Daoy (cell line): ENCODE measurements at places on chromosomes 13 and 19. TPM values are rescaled to one million over a fixed set of nuclear protein-coding genes. Genes with fewer than 3 reads are reported as not detected.

- DNase-seq = no peak
Observed at GRCh38 chr13:76414320-76414719, 471.9 kb downstream of the KCTD12 start.

DNA sequence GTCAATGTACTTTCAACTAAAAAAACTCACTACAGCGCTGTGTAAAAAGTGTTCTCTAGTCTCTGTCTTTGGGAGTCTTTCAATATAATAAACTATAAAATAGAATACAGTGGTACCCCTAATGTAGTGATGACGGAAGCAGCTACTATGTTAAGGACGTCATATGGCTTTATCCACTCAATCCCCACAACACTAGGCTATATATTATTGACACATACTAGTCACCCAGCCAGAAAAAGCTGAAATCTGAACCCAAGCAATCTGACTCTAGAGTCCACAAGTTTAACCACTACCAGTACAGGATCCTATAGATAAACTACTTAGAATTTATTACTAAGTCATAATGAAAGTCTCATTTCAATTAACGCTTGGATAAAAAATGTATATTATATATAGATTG lies 48.3 kb downstream of the ELF1 start:
- DNase-seq = no peak

DNA sequence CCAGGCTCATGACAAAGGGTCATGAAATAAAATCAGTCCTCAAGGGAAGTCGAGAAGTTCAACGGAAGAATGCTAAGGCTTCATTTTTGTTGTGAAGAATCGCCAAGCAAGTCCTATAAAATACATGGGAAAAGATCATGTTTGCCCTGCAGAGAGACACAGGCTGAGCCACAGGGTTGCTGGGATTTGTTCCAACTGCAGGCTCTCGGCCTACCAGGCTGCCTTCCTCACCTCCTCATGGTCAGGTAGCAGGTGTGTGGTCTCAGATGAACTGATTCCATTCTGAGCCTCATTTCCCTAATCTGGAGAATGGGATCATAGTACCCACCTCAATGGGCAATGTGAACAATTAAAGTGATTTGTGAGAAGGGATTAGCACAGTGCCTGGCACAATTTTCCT lies 114.9 kb upstream of the SPATA13 start:
- no peak for DNase-seq

- peak; percentile 74 for DNase-seq
Observed at GRCh38 chr19:30229525-30230174, 142.5 kb upstream of the ZNF536 start.

Gene NLRP7
- not detected in 2 replicates for total RNA-seq

GRCh38 chr13:60463787-60464186 lies 66.8 kb downstream of the TDRD3 start:
- DNase-seq = peak; percentile 10

DNA sequence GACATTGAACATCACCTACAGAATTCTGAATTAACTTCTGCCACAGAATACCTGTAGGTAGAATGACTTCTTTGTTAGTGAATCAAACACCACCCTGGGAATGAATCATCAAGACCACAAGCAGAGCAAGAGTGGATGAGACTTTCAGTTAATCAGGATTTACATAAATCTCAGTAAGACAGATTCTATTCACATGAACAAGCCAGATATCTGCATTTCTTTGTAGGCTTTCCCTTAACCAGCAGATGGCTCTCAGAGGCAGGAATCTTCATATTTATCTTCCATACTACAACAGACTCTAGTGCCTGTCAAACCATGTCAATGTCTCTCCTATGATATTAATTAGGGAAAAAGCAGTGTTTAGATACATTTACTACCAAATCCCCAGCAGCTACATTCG lies 412.1 kb downstream of the KLF12 start:
- peak; percentile 50 for DNase-seq

Gene ZNF358
- total RNA-seq = 16.9 and 37.6 TPM in 2 replicates

- DNase-seq = no peak
Observed at GRCh38 chr13:23651887-23652286, 81.7 kb downstream of the TNFRSF19 start.

Gene EFNA2
- total RNA-seq = 0.17 and 0.21 TPM in 2 replicates

- DNase-seq = no peak
Observed at GRCh38 chr13:54657588-54657987, 1629.0 kb downstream of the OLFM4 start.

Gene CCL25
- total RNA-seq = not detected in 2 replicates

Gene NLRP9
- not detected in 2 replicates for total RNA-seq

Gene PLPPR3
- 0.11 and 1.2 TPM in 2 replicates for total RNA-seq

DNA sequence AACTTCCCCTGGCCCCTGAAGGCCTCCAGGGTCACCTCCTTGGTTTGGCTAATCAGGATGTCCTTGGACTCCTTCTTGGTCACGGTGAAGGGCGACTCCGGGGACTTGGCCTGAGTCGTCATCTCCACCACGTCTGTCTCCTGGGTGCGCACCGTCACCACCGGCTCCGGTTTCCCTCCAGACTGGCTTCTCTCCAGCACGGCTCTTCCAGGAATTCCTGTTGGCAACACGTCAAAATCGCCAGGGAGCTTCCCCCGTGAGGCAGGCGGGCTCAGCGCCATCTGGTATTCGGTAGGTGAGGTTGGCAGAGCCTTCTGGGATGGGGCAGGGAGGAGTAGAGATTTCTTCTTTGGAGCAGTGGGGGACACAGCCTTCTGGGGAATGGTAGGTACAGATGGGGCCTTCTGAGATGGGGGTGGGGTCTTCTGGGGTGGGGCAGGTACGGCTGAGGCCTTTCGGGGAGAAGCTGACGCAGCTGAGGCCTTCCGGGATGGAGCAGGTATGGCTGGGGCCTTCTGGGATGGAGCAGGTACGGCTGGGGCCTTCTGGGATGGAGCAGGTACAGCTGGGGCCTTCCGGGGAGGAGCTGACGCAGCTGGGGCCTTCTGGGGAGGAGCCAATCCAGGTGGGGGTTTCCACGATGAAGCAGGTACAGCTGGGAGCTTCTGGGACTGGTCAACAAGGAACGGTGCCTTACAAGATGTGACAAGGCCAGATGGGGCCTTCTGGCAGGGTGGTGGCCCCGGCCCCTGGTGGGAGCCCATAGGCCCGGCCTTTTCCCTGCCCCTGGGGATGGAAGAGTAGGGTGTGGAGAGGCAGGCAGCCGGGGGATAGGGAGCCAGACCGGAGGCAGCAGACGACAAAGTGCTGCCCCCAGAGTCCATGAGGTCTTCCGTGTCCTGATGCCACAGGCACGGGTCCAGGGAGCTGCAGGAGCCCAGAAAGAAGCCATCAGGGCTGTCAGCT lies 3.8 kb downstream of the GARIN5B start:
- DNase-seq = no peak

Gene TUBA3C
- 2.8 and 6.2 TPM in 2 replicates for total RNA-seq

Gene SPRED3
- 0.06 and 0.91 TPM in 2 replicates for total RNA-seq

DNA sequence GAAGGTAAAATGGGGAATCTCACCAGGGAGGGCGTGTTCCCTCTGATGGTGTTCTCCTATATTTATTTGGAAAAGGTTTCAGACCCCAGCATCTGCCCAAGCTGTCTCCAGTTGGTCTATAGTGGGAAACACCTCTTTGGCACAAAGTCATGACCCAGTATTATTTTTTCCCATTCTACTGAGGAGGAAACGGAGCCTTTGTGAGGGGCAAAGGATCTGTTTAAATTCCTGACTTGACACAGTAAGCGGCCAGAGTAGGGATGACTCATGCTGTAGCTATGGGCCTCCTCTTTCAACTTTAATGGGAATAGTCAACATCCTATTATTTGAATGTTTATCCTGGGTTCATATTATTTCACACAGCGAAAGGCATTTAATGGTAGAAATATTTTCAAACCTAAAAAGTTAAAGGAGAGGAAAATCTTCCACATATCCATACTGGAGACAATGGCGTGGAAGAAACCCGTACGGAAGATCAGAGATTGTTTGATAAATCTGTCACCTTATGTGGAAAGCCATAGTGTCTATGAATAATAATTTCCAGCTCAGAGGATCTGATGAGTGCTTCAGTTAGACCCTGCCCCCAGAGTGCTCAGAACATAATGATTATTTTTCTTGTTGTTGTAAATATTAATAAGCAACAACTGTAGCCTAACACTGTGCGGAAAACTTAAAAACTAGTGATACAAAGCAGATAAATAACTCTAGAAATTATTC lies 126.0 kb downstream of the FOXO1 start:
- peak; percentile 84 for DNase-seq

DNA sequence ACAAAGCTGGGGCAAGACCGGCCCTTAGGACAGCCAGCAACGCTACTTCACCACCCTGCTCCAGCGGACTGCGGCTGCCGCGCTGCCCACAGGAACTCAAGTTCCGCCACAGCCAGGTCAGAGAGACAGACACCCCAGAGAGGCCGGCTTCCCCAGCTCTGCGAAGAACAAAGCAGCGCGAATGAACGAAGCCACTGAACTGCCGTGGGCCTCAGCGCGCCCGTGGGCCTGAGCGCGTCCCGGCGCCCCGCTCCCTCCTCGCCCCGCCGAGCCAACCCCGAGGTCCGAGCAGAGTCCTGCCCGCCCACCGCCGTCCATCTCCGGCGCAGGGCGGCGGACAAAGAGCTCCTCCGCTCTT lies 158.4 kb downstream of the RNF17 start:
- DNase-seq = peak; percentile 37
